ENCODE measurements at places on chromosomes 2 and 18. TPM values are rescaled to one million over a fixed set of nuclear protein-coding genes. Genes with fewer than 3 reads are reported as not detected.
A peak's percentile ranks its signal among the peaks of the same experiment; 100 is the strongest.

Gene SERPINB3
- total RNA-seq: not detected

Gene TEX44
- total RNA-seq: not detected

Gene CFAP65
- total RNA-seq: not detected

Gene ALPI
- not detected for total RNA-seq

Gene RMDN2
- 1.5 TPM for total RNA-seq

Gene PRSS56
- total RNA-seq: not detected

Gene ARHGEF33
- total RNA-seq: 0.59 TPM

Gene COBLL1
- total RNA-seq: not detected

Gene CNGA3
- not detected for total RNA-seq

- DNase-seq: no peak
- H3K27ac ChIP-seq: no peak overlapping the region
- no peaks in the 10 kb centered on the region for H3K4me1 ChIP-seq
- peaks cover 46% of the 10 kb centered on the region for H3K27me3 ChIP-seq
Measured at GRCh38 chr2:70496819-70497218, 56.8 kb downstream of the TGFA start.

DNA sequence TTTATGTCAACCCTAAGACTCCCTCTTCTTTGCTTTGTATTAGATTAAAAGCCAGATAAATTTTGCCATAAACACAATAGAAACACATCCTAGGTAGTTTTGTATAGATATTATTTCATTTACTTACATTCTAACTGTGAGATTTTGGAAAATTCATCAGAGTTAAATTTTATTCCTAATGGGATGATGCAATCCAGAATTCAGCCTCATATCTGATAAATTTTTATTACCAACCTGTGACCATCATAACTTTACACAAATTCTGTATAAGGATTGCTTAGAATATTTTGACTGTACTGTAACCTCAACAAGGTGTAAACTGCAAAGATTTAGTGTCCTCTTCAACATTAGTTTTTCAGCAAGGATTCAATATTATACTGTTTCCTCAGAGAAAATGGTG lies 4.4 kb downstream of the SLC5A7 start:
- no peak overlapping the region for H3K27ac ChIP-seq
- no peaks in the 10 kb centered on the region for H3K36me3 ChIP-seq
- no peak for DNase-seq
- no peaks in the 10 kb centered on the region for H3K4me1 ChIP-seq

DNA sequence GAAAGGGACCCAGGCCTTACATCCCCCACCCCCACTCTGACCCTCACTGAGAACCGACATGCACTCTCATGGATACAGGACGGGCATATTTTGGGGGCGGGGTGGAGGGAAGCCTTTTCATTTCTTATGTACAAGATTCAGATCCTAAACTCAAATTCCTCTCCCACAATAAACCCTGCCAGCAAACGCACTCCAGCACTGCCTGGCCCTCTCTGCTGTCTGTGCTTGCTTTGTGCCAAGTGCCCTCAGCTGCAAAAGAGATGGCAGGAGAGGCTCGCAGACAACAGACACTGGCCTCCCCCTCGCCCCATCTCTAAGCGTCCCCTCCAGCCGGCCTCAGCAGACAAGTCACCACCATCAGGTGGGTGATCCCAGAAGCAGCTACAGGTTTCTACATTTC lies 42.4 kb downstream of the FAM168B start:
- H3K4me1 ChIP-seq: no peaks in the 10 kb centered on the region
- no peaks in the 10 kb centered on the region for H3K27me3 ChIP-seq
- peaks cover 32% of the 10 kb centered on the region for H3K36me3 ChIP-seq
- no peak overlapping the region for H3K4me3 ChIP-seq

- DNase-seq: no peak
- peaks cover 14% of the 10 kb centered on the region for H3K27me3 ChIP-seq
- H3K4me3 ChIP-seq: no peak overlapping the region
- no peak overlapping the region for H3K27ac ChIP-seq
Measured at GRCh38 chr2:152050915-152051314, 47.9 kb downstream of the CACNB4 start.

GRCh38 chr2:45797451-45798230 lies 146.2 kb downstream of the PRKCE start:
- DNase-seq: no peak
- H3K4me3 ChIP-seq: no peak overlapping the region
- no peak overlapping the region for H3K27ac ChIP-seq
- H3K27me3 ChIP-seq: no peaks in the 10 kb centered on the region
- no peaks in the 10 kb centered on the region for H3K4me1 ChIP-seq
- no peaks in the 10 kb centered on the region for H3K36me3 ChIP-seq

- H3K27me3 ChIP-seq: peaks cover 2% of the 10 kb centered on the region
- H3K4me3 ChIP-seq: no peak overlapping the region
- peak; percentile 55 for DNase-seq
- peaks cover 18% of the 10 kb centered on the region for H3K4me1 ChIP-seq
- H3K27ac ChIP-seq: no peak overlapping the region
Measured at GRCh38 chr18:59846814-59847490, 52.8 kb upstream of the PMAIP1 start.

- H3K4me3 ChIP-seq: no peak overlapping the region
- H3K36me3 ChIP-seq: no peaks in the 10 kb centered on the region
- H3K4me1 ChIP-seq: no peaks in the 10 kb centered on the region
- peaks cover under 1% of the 10 kb centered on the region for H3K27me3 ChIP-seq
- no peak overlapping the region for H3K27ac ChIP-seq
Measured at GRCh38 chr18:63451799-63452660, 24.7 kb upstream of the SERPINB5 start.

GRCh38 chr18:55024564-55024963 lies 65.3 kb upstream of the CCDC68 start:
- no peaks in the 10 kb centered on the region for H3K36me3 ChIP-seq
- no peak overlapping the region for H3K27ac ChIP-seq
- H3K27me3 ChIP-seq: peaks cover 2% of the 10 kb centered on the region
- no peak for DNase-seq
- H3K4me3 ChIP-seq: no peak overlapping the region

GRCh38 chr2:240229603-240230235 lies 89.3 kb upstream of the OTOS start:
- H3K4me1 ChIP-seq: peaks cover 2% of the 10 kb centered on the region
- no peak overlapping the region for H3K27ac ChIP-seq
- H3K27me3 ChIP-seq: peaks cover 2% of the 10 kb centered on the region
- no peaks in the 10 kb centered on the region for H3K36me3 ChIP-seq
- H3K4me3 ChIP-seq: no peak overlapping the region
- no peak for DNase-seq

- DNase-seq: peak; percentile 54
- peaks cover 10% of the 10 kb centered on the region for H3K4me1 ChIP-seq
- H3K27me3 ChIP-seq: peaks cover 44% of the 10 kb centered on the region
- no peak overlapping the region for H3K27ac ChIP-seq
- H3K4me3 ChIP-seq: no peak overlapping the region
Measured at GRCh38 chr18:10771053-10771709, 245.4 kb downstream of the NAPG start.

GRCh38 chr18:54961016-54961423 lies 1.8 kb upstream of the CCDC68 start:
- no peak overlapping the region for H3K4me3 ChIP-seq
- peaks cover 66% of the 10 kb centered on the region for H3K27me3 ChIP-seq
- peaks cover 1% of the 10 kb centered on the region for H3K36me3 ChIP-seq

- peaks cover 5% of the 10 kb centered on the region for H3K27me3 ChIP-seq
- no peak overlapping the region for H3K4me3 ChIP-seq
- no peaks in the 10 kb centered on the region for H3K36me3 ChIP-seq
- no peak for DNase-seq
Measured at GRCh38 chr2:157684940-157685466, 56.3 kb upstream of the ACVR1C start.

DNA sequence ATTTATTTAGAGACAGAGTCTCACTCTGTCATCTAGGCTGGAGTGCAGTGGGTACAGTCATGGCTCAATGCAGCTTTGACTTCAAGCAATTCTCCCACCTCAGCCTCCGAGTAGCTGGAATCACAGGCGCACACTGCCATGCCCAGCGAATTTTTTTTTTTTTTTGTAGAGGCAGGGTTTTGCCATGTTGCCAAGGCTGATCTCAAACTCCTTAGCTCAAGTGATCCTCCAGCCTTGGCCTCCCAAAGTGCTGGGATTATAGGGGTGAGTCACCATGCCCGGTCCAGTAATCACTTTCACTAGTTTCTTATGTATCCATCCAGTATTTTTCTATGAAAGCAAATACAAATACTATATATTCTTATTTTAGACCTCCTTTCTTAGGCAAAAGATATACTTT lies 24.0 kb downstream of the PRKAG3 start:
- peaks cover 5% of the 10 kb centered on the region for H3K36me3 ChIP-seq
- DNase-seq: no peak
- H3K4me1 ChIP-seq: peaks cover 2% of the 10 kb centered on the region
- H3K27ac ChIP-seq: no peak overlapping the region

GRCh38 chr2:231708773-231709635 lies 679 bp downstream of the PTMA start:
- peaks cover 2% of the 10 kb centered on the region for H3K27me3 ChIP-seq
- peak overlapping the region; percentile 99 for H3K27ac ChIP-seq
- peak; percentile 72 for DNase-seq
- peaks cover 32% of the 10 kb centered on the region for H3K4me1 ChIP-seq

GRCh38 chr2:96102596-96103186 lies 13.7 kb downstream of the ADRA2B start:
- no peak for DNase-seq
- no peaks in the 10 kb centered on the region for H3K36me3 ChIP-seq
- H3K27me3 ChIP-seq: no peaks in the 10 kb centered on the region
- peaks cover 6% of the 10 kb centered on the region for H3K4me1 ChIP-seq

GRCh38 chr18:63588909-63589308 lies 1.8 kb downstream of the SERPINB13 start:
- H3K36me3 ChIP-seq: no peaks in the 10 kb centered on the region
- H3K4me3 ChIP-seq: no peak overlapping the region
- H3K4me1 ChIP-seq: no peaks in the 10 kb centered on the region
- peaks cover 8% of the 10 kb centered on the region for H3K27me3 ChIP-seq

DNA sequence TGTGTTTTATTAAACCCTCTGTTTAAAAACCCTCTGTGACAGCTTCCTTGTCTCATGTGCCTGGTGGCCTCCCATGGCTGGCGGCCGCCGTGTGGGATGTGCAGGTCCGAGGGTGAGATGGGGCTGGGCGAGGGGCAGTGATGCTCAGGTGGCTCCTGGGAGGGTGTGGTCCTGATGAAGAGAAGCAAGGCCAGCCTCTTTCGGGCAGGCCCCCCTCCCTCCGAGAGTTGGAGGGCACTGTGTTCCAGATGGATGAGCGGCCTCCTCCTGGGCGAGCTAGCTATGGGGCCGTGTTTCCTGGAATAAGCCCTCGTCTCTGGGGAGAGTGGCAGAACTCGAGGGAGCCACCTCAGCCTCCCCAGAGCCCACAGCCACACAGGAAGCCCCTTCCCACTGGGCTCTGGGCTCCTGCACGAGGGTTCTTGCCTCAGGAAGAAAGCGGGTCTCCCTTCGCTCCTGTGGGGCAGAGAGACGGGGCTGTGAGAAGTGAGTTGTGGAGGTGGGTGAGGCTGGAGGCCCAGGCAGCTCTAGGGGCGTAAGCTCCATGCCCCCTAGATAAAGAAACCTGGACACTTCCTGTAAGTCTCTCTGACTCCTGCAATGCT lies 72.1 kb downstream of the ASB1 start:
- H3K27me3 ChIP-seq: no peaks in the 10 kb centered on the region
- no peak overlapping the region for H3K27ac ChIP-seq
- no peaks in the 10 kb centered on the region for H3K36me3 ChIP-seq
- no peak overlapping the region for H3K4me3 ChIP-seq
- peaks cover 23% of the 10 kb centered on the region for H3K4me1 ChIP-seq

GRCh38 chr2:83280391-83280790 lies 1178.7 kb downstream of the SUCLG1 start:
- H3K27me3 ChIP-seq: no peaks in the 10 kb centered on the region
- H3K36me3 ChIP-seq: no peaks in the 10 kb centered on the region
- no peak overlapping the region for H3K27ac ChIP-seq
- no peak for DNase-seq

GRCh38 chr2:142415461-142415860 lies 284.6 kb upstream of the LRP1B start:
- H3K27ac ChIP-seq: no peak overlapping the region
- H3K27me3 ChIP-seq: no peaks in the 10 kb centered on the region
- H3K4me3 ChIP-seq: no peak overlapping the region

DNA sequence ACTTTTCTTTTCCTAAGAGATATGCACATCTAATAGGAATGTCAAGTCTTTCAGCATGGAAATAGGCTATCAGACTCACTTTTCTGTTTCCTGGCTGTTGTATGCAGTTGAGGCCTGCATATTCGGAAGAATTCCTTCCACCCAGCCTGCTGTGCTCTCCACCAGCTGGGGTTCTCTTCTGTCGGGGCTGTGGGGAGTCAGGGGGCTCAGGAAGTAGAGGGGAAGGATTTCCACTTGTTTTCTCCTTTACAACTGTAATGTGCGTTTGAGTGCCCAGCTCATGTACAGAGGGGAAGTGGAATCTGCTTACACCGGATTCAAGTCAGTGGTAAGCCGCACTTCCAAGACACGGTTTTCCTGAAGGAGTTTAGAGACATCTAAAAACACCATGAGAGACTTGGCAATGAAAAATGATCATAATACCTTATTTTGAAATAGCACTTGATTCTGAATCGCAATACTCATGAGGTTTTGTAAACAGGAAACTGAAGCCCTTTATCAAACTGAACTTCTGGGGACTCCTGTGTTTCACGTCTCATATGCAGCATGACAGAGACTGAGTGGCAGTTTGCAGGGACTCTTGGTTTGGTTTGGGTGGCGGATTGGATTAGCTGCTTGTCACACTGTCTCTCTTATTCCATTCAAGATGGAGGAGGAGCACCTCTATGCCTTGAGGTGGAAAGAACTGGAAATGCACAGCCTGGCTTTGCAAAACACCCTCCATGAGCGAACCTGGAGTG lies 90.4 kb downstream of the MTCL1 start:
- no peak overlapping the region for H3K27ac ChIP-seq
- DNase-seq: no peak
- H3K27me3 ChIP-seq: no peaks in the 10 kb centered on the region
- no peaks in the 10 kb centered on the region for H3K36me3 ChIP-seq

- H3K36me3 ChIP-seq: no peaks in the 10 kb centered on the region
- no peaks in the 10 kb centered on the region for H3K27me3 ChIP-seq
- peaks cover 11% of the 10 kb centered on the region for H3K4me1 ChIP-seq
- H3K27ac ChIP-seq: peak overlapping the region; percentile 82
Measured at GRCh38 chr2:239369631-239370161, 31.1 kb downstream of the HDAC4 start.

DNA sequence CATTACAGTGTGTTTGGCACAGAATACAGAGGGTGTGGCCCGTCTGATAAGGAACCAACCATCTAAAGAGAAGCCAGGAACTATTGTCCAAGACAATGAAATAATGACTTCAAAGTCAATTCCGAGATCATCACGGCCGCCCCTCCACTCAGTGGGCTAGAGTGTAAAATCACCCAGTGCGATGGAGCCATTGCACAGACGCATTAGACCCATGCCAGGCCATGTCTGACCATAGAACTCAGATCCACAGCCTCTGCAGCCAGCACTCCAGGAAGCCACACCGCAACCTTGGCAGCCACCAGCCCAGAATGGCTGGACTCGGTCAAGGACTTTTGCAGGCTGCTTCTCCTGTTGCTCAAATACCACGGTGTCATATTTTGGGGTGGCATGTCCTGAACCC lies 835.7 kb downstream of the DCDC2C start:
- DNase-seq: no peak
- no peaks in the 10 kb centered on the region for H3K4me1 ChIP-seq
- H3K27ac ChIP-seq: no peak overlapping the region

GRCh38 chr2:173288561-173288960 lies 66.1 kb upstream of the CDCA7 start:
- DNase-seq: no peak
- no peak overlapping the region for H3K4me3 ChIP-seq
- H3K36me3 ChIP-seq: no peaks in the 10 kb centered on the region
- peaks cover 3% of the 10 kb centered on the region for H3K27me3 ChIP-seq

GRCh38 chr2:158973116-158973956 lies 4.9 kb downstream of the TANC1 start:
- H3K27ac ChIP-seq: no peak overlapping the region
- peaks cover 14% of the 10 kb centered on the region for H3K4me1 ChIP-seq

GRCh38 chr18:54835944-54836343 lies 7.7 kb downstream of the RAB27B start:
- no peak overlapping the region for H3K27ac ChIP-seq
- peaks cover 6% of the 10 kb centered on the region for H3K36me3 ChIP-seq
- DNase-seq: no peak
- peaks cover 10% of the 10 kb centered on the region for H3K27me3 ChIP-seq

Data from activated CD8-positive, alpha-beta memory T cell treated with anti-CD3 and anti-CD28 coated beads, Interleukin-2, amount 10 ng/mL, durations not matched to agents 7 days and 5 days (primary cell).